ENCODE measurements at places on chromosomes 3 and 15. TPM values are rescaled to one million over a fixed set of nuclear protein-coding genes. Genes with fewer than 3 reads are reported as not detected.
A peak's percentile ranks its signal among the peaks of the same experiment; 100 is the strongest.

Gene CACNA1D
- not detected for total RNA-seq

- no peak for DNase-seq
Measured at GRCh38 chr15:64096668-64097384, 1.0 kb downstream of the SNX1 start.

DNA sequence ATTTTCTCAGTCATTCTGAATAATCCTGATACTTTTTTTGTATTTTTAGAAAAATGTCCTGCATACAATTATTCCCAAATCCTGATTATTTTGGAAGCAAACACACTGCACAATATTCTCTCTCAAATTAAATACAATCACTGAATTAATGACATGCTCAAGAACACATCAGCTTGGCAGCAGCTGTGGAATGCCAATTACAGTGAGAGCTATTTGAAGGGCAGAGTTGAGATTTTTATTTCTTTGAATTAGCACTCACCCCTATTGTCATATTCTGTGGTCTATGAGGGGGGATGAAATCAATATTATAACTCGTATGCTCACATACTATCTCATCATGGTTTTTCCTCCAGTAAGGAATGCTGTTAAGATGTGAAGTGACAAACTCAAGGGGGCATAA, 312.2 kb downstream of the CNTN3 start:
- DNase-seq: no peak

Gene NRG4
- total RNA-seq: not detected

Gene MME
- total RNA-seq: 0.16 TPM

DNA sequence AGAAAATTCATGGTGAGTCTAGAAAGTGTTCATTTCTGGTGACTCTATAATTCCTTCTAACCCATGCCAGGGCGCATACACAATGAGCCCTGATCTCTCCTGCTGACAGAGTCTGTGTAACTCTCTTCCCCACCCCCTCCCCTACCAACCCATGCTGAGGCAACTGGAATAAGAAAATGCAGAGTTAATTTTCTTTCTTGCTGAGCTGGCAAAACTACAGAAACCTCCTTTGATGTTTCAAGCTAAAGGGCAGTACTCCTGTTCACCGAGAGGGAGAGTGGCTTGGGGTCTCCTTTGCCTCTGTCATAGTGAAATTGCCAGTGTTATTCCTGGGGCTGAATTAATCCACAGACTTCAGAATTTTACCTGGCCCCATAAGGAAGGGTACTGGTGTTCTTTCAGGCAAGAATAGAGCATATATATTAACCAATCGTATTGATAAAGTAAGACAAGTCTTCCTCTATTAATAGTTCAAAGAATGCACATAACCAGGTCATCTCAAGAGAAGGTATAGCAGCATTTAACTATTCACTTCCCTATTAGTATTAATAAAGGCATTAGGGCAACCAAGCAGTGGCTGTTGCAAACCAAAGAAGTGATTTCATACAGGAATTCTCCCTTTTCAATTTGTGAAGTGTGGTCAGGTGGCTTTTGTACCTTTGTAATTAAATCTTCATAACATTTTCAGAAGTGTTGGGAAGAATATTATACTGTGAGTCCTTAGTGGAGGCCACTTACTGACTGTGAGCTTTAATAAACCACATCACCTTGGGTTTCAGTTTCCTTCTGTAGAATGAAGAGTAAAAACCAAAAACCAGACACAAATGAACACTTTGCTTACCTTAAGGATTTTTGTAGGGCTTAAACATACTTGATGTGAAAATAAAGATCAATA, 4.1 kb downstream of the GAP43 start:
- DNase-seq: no peak

DNA sequence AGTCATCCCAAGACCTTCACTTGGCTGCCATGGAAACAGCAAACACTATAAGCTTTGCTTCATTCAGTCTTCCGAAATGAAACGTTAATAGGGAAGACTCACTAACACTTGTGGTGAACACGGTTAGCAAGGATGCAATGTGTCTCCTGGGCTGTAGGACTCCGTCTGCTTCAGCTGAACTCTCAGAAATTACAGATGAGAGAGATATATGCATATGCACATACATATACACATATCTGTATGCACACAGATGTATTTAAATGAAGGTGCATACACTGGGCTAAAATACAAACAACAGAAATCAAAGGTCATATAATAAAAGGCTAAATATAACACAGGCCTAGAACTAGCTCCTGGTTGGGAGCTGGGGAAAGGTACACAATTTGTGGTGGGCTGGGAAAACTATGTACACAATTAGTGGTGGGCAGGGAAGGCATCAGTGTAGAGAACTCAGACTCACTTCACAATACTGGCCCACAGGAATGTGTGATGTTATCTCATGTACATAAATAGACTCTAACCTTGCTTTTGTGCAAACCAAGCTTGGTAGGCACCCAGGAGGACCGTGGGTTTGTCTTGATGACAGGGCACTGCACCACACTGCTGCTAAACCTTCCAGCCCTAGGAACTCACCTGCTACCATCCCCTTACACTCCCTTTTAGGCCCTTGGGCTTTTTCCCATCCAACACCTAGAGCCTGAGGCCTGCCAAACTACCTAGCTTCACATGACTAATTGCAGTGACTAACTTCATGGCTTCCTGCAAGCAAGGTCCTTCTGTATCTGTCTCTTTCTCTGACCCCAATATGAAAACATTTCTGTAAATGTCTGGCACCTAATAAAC, 873.1 kb downstream of the NSUN3 start:
- no peak for DNase-seq

Gene CDC25A
- total RNA-seq: 0.72 TPM

DNA sequence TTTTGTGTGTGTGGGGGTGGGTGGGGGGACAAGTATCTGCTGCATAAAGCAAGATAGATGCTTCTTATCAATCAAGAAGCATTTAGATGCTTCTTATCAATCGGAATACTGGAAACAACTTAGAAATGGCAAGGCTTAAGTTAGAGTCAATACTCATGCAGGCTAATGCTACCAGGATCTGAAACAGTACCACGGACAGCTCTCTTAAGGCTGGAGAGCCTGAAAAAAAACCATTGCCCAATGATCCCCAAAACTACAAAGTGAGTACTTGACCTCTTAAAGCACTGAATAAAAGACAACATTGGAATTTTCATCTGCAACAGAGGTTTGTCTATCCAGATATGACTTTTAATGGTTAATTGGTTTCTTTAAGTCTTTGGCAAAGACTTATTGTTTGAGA, 262.3 kb downstream of the GAP43 start:
- no peak for DNase-seq

Gene B3GALNT1
- 4.3 TPM for total RNA-seq

- no peak for DNase-seq
Measured at GRCh38 chr3:141575879-141576743, 89.3 kb downstream of the RASA2 start.

DNA sequence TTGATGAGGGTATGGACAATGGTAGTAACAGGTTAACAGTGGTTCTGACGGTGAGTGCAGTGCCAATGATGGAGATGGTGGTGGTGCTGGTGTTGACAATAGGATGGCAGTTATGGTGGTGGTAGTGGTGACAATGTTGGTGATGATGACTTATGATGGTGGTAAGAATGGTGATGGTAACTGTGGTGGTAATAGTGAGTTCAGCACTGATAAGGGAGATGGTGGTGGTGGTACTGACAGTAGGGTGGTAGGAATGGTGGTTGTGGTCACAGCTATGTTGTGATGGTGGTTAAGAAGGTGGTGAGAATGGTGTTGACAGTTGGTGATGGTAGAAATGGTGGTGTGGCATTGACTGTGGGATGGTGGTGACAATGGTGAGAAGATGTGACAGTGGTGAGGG, 13.4 kb upstream of the INSYN1 start:
- DNase-seq: no peak

DNA sequence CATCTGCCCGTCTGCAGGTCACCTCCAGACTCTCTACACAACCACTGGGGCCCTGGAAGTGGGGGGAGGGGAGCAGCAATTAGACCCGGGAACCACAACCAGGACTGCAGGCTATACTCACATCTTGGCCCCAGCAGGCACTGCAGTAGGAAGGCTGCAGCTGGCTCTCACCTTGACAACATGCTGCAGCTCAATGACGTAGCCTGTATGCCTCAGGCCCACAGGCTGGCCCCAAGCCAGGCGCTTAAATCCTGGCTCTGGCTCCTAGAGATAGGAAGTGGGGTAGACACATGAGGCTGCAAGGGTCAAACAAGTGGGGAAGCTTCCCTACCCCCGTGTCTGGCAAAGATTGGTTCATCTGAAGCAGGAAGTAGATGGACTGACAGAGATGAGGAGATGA, 4.6 kb upstream of the QRICH1 start:
- DNase-seq: no peak

DNA sequence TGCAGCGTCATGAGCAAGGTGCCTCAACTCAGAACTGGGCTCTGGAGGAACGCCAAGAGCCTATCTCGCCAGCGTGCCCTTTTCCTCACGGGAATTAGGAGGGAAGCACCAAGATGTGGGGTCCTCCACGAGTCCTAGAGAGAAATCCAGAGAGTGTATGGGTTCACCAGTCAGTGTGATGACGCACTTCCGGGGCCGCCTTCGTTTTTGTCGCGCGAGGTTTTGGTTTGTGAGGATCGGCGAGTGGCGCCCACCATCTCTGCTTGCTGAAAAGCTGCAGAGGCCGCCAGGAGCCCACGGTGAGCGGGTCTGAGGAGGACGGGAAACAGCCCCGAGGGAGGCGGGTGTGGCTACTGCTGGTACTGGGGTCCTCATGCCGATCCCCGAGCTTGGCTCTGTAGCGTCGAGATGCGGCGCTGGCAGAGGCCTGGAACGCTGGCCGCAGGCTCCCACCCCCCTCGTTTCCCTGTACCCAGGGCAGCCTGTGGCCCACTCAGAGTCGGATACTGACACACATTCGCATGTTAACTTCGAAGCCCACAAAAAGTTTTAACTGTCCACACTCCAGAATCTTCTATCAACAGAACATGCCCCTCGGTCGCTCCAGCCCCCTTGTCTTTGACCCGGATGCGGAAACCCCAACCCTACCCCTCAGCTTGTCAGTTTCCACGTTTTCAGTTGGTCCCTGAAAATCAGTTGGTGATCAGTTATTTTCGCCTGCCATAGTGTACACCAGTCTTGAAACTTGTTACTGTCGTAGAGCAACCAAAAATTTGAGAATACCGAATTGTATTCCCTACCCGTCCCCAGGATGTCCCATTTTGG, 30.4 kb downstream of the ZNF662 start:
- no peak for DNase-seq

Gene FSIP1
- total RNA-seq: 1.8 TPM

- DNase-seq: no peak
Measured at GRCh38 chr3:190017521-190018288, 103.0 kb downstream of the P3H2 start.

- DNase-seq: no peak
Measured at GRCh38 chr3:119841808-119842471, 60.0 kb downstream of the NR1I2 start.

DNA sequence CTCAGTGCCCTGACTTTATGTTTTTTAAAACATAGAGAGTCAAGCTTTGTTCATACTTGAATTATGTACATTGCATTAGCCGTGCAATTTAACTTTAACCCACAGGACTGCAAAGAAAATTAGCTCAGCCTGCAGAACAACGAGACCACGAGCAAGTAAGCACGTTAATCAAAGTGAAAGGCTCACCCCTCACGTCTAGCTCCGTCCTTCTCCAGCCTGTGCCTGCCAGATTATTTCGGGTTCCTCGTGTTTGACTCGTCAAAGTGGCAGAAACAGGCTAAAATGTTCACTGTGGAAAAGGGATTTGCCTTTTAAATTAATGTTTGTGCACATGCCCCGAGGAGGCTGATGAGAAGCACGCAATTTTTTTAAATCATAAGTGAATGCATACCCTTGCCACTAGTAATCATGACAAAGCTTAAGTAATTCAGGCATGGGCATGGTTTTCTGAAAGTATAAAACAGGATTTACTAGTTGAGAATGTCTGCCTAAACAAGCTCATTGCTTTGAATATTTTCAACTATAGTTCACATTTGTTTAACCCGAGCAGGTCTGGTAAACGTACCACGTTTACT, 15.3 kb downstream of the ZBTB38 start:
- DNase-seq: no peak

DNA sequence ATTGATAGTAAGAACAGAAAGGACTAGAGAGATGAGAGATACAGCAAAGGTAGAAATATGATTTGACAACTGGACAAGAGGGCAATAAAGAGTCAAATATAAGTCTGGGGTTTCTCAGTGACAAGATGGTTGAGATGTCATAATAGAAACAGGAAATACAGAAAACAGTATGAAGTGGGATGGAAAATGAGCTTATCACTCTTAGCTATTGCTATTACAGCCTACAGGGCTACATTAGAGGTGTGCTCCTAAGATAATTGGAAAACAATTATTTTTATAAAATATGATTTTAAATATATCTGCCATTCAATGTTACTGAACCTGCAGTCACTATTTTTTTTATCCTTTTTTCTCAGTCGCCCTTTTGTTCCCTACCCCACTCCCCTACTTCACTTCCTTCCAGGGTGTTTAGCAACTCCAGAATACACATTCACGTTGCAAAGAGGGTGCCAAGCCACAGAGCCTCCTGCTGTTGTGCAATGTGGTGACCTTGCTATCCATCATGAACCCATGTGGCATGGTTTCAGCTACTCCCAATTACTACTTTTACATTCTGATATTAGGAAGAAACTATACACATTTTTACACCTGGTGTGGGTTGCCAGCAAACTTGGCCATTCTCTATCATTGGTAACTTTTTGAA, 6.0 kb downstream of the NRG4 start:
- no peak for DNase-seq

- no peak for DNase-seq
Measured at GRCh38 chr3:152331998-152332397, 63.3 kb downstream of the MBNL1 start.

GRCh38 chr15:65868546-65869125, 655 bp upstream of the RAB11A start:
- no peak for DNase-seq

DNA sequence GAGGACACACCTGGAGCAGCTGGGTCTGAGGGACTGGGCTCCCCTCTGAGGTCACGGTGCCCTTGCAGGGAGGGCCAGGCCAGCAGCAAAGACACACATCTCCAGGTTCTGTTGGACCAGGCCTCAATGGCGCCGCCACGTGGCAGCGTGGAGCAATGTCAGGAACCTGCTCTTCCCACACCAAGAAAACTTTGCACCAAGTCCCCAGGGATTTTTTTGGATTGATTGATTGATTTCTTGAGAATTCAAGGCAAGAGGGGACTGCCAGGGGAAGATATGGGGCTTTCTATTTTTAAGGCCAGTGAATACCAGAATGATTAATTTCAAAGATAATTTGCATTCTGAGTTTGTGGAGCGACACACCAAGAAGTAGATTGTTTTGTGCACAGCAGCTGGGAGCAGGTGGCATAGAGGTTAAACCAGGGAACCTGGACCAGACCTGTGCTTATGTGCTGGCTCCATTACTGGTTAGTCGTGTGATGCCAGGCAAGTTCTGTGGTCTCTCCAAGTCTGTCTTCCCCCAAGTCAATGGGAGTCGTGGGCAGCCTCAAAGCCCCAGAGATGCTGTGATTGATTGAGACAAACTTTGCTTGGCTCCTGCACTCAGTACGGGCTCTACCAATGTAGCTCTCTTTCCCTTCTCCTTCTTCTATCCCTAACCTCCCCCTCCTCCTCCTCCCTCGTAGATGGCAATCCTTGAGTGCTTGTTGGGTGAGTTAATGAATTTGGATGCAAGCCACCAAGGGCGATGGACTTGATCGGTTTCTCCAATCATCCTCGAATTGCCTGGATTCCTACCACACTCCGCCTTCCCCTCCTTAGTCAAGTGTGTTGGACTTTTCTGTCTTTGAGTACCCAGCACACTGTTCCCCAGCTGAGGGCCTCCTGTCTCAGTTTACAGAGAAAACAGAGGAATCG, 96.2 kb upstream of the TRPM1 start:
- peak; percentile 51 for DNase-seq

- no peak for DNase-seq
Measured at GRCh38 chr15:77665530-77666295, 33.0 kb upstream of the LINGO1 start.

Data from natural killer cell (primary cell).